ENCODE measurements at places on chromosomes 1 and 21.

- DNase-seq, result no peak
Observed at GRCh38 chr1:192945390-192946130, 113.6 kb downstream of the UCHL5 start.

GRCh38 chr1:51237351-51238033 lies 1.4 kb downstream of the RNF11 start:
- DNase-seq, result no peak

- DNase-seq, result peak; percentile 87
Observed at GRCh38 chr1:234608025-234608910, 1.7 kb downstream of the IRF2BP2 start.

DNA sequence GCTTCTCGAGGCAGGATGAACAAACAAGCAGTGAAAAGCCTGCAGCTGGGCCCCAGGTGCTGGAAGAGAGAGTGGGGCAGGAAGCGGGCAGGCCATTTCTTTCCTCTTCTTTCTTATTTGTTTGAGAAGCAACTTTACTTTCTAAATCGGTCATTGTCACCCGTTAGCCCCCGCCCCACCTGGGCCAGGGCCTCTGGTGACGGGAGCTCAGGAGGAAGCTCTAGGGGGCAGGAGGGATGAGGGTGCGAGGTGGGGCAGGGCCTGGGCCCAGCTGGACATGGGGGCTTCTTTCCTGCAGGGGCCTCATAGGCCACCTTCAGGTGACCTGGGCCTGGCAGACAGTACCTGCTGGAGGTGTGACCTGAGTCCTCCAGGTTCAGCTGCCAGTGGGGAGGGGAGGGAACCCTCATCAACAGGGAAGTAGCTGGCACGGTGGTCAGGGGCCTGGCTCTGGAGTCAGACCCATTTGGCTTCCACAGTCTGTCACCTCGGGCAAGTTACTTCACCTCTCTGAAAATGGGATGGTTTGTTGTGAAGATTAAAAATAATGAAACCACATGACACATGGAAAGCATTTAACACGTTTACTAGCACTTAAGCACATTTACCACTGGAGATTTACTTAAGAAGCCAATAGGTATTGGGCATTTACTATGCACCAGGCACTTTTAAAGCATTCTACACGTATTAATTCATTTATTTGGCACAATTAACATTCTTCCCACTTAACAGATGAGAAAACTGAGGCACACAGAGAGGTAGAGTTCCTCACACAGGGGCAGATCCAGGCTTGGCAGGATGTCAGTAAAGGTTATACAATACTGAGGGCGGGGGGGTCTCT lies 54.1 kb upstream of the ID3 start:
- DNase-seq, result no peak

GRCh38 chr1:65820983-65821382 lies 28.3 kb downstream of the PDE4B start:
- DNase-seq, result peak; percentile 75

DNA sequence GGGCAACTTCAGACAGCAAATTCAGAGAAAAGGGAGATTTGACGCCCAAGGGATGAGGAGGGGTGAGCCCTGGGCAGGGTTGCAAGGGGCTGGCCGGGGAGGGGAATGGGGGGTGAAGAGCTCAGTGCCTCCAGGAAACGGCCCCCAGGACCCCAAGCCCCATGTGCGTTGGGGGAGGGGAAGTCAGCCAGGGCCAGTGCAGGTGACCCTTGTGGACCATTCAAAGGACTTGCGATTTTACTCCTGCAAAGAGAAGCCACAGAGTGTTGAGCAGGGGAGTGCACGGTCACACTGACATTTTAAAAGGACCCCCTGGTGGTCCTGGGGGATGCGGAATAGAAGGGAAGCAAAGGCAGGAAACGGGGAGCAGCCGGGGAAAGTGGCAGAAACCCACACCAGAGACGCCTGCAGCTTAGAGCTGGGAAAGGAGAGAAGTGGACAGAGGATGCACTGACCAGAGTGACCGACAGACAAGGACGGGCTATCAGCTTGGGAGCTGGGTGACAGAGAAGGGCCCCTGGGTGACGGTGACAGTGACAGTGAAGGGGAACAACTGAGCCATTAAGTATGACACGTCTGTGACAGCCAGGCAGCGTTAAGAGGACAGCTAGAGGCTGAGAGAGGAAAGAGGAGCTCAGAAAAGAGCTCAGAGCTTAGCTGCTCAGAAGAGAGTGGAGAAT lies 54.0 kb upstream of the TMEM51 start:
- DNase-seq, result no peak

- no peak for DNase-seq
Observed at GRCh38 chr1:36691374-36691773, 208.7 kb upstream of the CSF3R start.

GRCh38 chr1:29800522-29800956 lies 564.2 kb downstream of the PTPRU start:
- DNase-seq, result no peak

- DNase-seq, result peak; percentile 73
Observed at GRCh38 chr1:155989242-155990004, 11.1 kb upstream of the ARHGEF2 start.

DNA sequence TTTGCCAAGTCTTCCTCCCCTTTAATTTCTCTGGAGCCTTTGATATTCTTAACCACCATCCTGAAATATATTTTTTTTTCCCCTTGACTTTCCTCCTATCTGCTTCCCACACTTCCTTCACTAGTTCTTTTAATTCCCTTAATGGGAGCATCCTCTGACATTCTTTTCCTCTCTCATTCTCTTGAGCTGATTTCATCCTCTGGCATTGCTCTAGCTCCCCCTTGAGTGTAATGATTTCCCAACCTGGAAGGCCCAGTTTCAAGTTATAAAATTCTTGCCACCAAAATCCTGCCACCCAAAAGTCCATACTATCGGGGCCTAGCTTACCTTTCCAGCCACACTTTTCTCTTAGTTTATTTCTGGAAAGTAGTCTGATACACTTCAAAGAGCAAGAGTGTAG lies 39.5 kb upstream of the UBE2U start:
- DNase-seq, result no peak

GRCh38 chr21:35646606-35647005 lies 413.7 kb downstream of the SETD4 start:
- DNase-seq, result peak; percentile 16

GRCh38 chr1:223039990-223040389 lies 103.1 kb downstream of the TLR5 start:
- no peak for DNase-seq

- no peak for DNase-seq
Observed at GRCh38 chr1:244271691-244272308, 179.9 kb downstream of the ADSS2 start.

GRCh38 chr1:116374353-116375147 lies 1.5 kb downstream of the ATP1A1 start:
- no peak for DNase-seq

GRCh38 chr21:46094401-46095082 lies 3.4 kb upstream of the COL6A2 start:
- DNase-seq, result no peak

DNA sequence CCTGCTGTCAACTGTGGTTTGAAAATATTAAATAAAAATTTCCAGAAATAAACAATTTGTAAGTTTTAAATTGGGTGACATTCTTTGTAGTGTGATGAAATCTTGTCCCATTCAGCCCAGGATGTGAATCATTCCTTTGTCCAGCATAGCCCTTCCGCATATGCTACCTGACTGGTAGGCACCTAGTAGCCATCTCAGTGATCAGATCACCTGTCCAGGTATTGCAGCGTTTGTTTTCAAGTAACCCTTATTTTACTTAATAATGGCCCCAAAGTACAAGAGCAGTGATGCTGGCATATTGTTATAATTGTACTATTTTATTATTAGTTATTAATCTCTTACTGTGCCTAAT lies 351.6 kb upstream of the B3GALT2 start:
- no peak for DNase-seq

GRCh38 chr1:94790246-94790645 lies 29.9 kb upstream of the SLC44A3 start:
- no peak for DNase-seq

DNA sequence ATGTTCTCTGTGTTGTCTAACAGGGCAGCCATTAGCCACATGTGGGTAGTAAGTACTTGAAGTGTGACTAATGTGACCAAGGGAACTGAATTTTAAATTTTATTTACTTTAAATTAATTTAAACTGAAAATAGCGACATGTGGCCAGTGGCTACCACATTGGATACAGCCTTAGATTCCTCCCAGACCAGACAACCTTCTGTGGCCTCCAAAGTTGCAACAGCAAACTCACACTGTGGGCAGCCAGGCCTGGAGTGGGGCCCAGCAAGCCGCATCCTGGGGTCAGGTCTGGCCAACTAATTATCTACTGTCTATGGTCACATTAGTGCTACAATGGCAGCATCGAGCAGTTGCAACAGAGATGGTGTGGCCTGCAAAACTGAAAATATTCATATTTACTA lies 11.7 kb downstream of the EIF2D start:
- DNase-seq, result no peak

- DNase-seq, result no peak
Observed at GRCh38 chr1:98389809-98390208, 271.7 kb upstream of the SNX7 start.

DNA sequence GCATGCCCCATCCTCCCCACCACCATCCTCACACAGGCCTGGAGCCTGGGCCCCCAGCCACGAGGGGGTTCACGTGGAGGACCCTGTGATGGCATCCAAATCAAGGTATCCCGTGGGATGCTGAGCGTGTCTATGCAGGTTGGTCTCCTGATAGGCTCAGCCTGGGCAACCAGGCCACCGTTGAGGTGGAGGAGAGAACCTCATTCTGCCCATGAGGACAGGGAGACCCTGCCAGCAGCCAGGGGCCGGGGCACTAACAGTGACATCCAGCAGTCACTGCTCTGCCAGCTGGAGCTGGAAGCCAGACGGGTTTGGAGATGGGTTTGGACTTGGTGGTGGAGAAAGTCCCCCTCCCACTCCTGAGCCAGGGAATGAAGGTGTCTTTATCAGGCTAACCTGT lies 582.8 kb downstream of the MATN1 start:
- no peak for DNase-seq

GRCh38 chr1:221431068-221431651 lies 310.7 kb downstream of the DUSP10 start:
- no peak for DNase-seq

DNA sequence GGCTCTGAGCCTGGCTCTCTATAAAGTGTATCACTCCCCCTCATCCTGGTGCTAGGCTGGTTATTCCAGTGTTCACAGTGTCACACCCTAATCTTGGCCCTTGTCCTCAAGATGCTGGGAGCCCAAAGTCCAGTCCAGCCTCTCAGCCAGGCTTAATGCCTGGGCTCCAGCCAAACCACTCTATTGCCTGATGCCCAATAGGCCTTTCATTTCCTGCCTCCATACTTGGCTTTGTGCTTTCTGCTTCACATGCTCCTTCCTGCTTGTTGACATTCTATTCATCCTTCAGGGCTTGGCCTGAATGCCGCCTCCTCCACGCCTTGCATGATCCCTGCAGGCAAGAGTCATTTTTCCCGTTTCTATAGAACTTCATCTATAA lies 1.7 kb downstream of the KLHDC8A start:
- no peak for DNase-seq

DNA sequence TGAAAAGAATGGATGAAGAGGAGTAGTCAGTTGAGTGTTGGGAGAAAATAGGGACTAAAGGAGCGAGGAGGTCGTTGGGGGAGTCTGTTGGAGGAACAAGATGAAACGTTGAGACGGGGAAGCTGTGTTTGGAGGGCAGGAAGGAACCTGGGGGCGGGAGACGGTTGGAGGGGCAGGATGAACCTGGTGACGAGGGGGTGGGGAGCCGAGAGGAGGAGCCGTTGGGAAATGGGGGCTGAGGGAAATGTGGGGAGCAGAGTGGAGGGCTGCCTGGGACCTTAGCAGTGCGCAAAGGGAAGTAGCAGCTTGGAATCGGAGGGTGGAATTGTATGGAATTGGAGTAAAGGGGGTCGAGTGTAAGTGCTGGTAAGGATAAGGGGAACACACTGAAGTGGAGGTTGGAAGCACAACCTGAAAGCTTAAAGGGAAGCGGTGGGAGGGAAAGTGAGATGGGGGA lies 630 bp downstream of the MTF2 start:
- no peak for DNase-seq

- peak; percentile 2 for DNase-seq
Observed at GRCh38 chr21:15631342-15631741, 98.4 kb upstream of the USP25 start.

GRCh38 chr1:18110598-18110939 lies 3.0 kb downstream of the IGSF21 start:
- DNase-seq, result no peak

GRCh38 chr1:55447488-55447887 lies 232.3 kb upstream of the USP24 start:
- DNase-seq, result no peak

GRCh38 chr1:3909615-3910014 lies 9.5 kb upstream of the C1orf174 start:
- no peak for DNase-seq

DNA sequence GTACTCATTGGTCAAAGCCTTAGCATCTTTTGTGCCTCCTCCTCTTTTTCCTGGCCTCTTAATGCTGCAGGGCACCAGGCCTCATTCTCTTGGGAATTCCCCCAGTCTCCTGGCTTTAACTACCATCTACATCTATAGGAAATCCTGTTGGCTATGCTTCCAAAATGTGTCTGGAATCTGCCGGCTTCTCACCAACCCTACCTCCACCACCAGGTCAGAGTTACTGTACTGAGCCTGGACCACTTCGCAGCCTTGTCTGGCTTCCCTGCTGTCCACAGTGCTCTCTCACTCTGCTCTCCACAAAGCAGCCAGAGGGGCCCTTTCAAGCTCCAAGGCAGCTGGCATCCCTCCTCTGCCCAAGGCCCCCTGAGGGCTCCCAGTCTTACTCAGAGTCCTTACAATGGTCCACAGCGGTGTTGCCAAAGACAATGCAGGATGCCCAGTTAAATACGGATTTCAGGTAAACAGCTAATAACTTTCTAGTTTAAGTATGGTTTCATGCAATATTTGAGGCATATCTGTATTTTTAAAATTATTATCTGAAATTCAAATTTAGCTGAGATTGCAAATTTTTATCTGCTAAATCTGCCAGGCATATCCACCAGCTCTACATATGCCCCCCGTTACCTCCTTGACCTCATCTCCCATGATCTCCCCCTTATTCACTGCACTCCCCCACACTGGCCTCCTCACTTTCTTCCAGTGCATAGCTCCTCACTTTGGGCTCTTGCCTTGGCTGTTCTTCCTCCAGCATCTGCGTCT lies 34.5 kb upstream of the FAM163A start:
- no peak for DNase-seq

DNA sequence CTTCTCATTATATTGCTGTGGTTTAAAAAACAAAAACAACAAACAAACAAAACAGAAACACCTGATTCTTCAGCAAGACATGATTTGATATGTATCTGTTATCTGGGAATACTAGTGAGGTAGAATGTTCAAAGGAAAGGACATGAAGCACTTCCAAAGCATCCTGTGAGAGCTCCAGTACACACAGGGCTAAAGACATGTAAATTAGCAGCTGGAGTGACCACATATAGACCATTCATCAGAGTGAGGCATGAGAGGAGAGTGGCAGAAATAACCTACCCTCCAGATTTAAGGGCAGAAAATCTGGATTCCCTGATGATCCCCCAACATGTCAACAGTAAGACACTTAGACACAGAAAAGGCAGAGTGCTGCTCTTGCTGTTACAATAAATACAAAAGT lies 260.5 kb upstream of the CHRM3 start:
- no peak for DNase-seq

- DNase-seq, result no peak
Observed at GRCh38 chr21:38811257-38811656, 5.5 kb downstream of the ETS2 start.
